Hindlimb muscle (tissue), 1 donor: ENCODE measurements at places on chromosomes 5 and 9.

GRCh38 chr5:108818613-108819272 lies 71.0 kb downstream of the FER start:
- no peak for DNase-seq

DNA sequence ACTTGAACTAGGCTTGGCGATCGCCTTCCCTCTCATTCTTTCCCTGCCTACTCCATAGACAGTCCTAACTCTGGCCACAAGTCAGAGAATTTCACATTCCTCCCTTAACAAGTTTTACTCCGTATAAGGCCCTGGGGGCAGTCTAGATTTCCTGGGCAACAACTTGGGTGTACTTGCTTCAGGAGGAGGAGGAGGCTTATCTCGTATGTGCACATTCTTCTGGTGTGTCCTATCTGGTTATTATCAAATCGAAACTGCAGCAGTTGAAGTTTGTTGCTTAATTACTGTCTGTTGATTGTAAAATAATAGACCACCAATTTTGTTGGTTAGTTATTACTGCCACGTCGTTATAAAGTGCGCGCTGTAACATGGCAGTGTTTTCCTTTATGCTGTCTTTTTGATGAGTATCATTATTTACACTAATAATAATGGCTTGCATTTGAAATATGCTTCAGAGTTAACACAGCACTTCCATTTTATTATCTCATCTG lies 42.0 kb downstream of the PIP5K1B start:
- DNase-seq, result no peak

DNA sequence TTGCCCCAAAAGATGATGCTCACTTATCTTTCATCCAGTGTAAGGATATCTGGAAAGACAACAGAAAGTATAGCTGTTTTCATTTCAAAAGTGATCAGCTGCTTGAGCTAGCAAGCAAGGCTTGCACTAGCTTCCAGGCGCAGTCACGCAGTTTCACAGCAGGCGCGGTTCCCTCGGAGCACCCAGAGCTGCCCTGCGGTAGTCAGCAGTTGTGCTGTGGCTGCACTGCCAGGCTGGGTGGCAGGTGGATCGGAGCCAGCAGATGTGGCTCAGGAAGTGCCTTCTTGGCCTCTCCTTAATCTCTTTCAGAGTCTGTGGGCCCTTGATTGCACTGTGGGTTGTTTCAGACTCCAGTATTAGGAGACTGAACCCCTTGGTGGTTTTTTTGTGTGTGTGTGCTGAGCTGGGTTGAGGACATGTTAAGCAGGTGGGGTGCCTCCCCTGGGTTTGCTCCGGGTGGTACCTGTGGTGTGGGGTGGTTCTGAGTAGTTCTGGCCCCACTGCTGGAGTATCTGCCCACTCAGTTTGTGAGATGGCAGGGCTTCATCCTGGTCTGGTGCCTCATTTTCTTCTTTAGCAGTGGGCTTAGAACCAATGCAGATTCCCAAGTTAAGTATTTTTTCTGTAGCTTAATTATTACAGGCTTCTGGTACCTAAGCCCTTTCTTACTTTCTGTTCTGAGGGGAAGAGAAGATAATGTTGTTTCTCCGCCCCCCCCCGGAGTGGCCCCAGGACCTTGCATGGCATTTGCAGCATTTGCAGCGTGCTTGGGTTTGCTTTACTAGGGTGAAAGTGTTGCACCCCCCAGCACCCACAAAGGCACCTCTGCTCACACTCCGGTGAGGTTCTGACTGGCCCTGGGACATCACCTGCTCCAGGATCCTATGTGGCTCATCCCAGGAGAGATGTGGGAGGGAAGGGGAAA lies 16.4 kb downstream of the TENT4A start:
- no peak for DNase-seq

DNA sequence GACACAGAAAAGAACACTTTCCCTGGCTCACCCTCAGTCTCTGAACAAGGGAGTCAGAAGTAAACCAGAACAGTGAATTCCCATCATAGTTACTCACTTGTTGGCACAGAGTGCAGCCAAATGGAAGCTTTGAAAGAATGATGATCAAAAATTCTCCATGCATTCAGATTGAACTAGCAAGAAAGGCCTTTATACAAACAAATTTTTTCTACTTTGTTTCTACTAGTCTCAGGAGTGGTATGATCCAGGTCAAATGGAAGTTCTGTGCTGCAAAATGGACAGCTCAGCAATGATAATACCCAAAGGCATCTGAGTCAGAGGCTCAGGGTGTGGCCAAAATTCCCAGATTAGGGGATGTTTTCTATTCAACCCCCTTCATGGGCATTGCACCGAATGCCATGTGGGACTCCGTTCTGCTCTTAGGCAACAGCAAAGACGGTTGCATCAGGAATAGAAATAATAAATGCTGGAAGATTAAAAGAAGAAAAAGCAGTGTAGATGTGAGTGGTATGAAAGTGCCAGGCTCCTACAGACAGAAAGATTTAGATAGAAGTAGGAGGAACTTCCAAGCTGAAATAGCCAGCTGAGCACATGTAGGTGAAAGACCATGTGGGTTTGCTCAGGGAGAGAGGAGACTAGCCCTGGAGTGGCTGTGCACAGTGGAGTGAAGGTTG lies 24.0 kb upstream of the ASPN start:
- peak; percentile 82 for DNase-seq

DNA sequence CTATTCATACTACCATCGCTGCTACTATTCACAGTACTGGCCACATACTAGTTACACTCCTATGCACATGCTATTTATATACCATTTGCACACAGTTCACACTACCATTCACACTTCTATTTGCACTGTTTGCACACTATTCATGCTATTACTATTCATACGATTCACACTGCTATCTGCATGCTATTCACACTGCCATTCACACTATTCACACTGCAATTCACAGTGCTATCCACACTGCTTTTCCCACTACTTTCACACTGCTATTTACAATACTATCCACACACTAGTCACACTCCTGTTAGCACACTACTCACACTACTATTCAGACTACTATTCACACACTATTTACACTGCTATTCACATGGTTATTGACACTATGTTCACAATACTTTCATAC lies 39.4 kb upstream of the TCF7 start:
- no peak for DNase-seq

- peak; percentile 71 for DNase-seq
Observed at GRCh38 chr5:43041669-43042175, 1.6 kb upstream of the ANXA2R start.
